ENCODE measurements at places on chromosomes 2 and 18.

DNA sequence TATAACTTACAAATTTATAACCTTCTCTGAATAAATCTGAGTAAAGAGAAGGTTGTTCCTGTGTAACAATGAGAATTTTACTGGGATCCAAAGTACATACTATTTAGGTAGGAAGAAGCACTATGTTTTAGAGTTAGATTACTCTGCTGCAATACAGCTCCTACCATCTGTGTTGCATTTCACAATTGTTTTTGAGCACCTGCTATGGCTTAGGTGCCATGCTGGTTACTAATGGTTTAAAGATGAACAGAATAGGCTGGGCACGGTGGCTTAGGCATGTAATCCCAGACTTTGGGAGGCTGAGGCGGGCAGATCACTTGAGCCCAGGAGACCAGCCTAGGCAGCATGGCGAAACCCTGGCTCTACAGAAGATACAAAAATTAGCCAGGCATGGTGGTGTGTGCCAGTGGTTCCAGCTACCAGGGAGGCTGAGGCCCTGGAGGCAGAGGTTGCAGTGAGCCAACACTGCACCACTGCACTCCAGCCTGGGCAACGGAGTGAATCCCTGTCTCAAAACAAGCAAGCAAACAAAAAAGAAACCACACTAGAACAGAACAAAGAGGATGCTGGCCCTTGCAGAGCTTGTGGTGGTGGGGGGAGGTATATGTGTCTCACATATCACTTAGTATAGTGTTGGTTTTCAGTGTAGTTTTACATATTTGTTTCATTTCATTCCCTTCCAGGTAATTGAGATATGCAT, 56.7 kb downstream of the SPTBN1 start:
- no peak for DNase-seq

DNA sequence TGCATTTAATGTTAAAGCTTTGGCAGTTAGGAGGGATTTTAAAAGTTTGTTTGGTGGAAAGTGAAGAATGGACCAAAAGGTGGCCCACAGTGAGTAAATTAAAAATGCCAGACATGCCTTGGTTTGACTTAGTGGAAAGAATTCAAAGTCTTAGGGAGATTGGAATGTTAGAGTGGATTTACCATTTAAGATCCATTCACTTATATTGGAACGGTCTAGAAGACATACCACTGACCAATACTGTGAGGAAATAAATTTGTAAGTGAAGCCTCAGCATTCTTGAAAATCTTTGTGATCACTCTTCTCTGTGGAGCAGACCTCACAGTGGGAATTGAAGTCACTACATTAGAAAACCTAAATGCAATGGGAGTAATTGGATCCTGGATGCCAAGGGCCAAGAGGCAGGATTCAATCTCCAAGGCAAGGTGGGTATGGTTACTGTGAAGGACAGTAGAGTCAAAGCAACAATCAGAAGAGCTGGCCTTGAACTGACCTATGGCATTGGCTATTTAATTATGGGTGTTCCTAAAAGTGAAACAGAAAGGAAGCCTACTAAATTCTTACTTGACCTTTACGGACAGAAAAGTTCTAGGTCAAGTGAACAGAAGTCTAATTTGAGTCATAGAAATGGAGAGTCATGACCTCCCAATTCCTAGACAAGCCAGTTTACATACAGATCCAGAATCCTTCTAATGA, 40.2 kb upstream of the VRK2 start:
- no peak for DNase-seq

- no peak for DNase-seq
Observed at GRCh38 chr2:239462671-239463506, 62.1 kb upstream of the HDAC4 start.

- DNase-seq = no peak
Observed at GRCh38 chr2:112314856-112315255, 39.5 kb downstream of the ZC3H6 start.

- no peak for DNase-seq
Observed at GRCh38 chr18:13376298-13376840, 157.8 kb downstream of the LDLRAD4 start.

DNA sequence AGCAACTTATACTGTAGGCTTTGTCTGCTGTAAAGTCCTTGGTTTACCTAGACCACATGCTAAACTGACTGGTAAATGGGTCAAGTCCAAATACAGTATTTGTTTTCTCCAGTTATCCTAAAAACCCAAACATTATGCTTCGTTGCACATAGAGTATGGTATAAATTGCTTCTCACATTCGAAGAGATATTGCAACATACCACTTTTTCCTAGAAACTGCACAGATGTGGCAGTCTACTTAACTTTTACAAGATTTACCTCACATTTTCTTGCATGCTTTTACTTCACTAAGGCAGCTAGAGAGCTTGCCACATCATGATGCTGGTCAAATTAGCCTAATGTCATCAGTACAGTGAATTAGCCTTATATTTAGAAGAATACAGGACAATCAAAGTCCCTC, 66.0 kb upstream of the SCN7A start:
- no peak for DNase-seq

DNA sequence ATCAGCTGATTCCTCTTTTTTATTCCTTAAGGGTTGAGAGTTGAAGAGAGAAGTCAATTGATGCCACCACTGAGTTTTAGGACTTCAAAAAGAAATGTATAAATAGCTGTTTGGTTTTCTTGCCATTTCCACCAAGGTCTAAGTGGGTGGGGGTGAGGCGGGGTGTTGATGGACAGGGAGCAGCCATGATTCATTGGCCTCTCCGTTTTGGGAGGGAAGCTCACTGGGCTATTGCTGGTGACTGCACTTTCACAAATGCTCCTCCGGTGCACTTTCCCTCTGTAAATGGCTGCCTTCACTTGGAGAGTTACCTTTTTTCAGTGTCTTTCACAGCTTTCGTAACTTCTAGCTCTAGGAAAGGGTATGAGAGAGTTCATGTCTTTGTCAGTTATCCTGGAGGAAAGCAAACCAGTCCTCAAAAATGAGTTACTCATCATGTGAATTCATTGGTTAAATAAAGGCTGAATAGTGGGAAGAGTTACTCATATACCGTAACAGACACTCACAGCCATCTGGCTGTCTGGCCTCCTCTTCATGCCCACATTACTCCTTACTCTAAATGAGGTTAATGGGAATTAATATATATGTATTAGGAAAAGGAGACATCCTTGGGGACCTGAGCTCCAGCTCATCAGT, 17.4 kb upstream of the CTAGE1 start:
- DNase-seq = no peak

DNA sequence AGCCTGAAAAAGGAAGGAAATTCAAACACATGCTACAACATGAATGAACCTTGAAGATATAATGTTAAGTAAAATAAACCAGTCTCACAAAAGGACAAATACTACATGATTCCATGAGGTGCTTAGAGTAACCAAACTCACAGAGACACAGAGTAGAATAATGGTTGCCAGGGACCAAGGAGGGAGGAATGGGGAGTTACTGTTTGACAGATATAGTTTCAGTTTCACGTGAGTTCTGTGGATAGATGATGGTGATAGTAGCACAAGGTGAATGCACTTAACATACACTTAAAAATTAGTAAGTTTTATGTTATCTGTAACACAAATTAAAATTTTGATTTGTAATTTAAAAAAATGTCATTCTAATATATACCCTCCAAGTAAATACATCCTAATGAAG, 106.9 kb upstream of the ACVR1C start:
- DNase-seq = no peak

GRCh38 chr2:185291035-185291647, 447.5 kb upstream of the FSIP2 start:
- DNase-seq = peak; percentile 2

GRCh38 chr2:96181529-96181928, 27.1 kb downstream of the STARD7 start:
- DNase-seq = no peak

DNA sequence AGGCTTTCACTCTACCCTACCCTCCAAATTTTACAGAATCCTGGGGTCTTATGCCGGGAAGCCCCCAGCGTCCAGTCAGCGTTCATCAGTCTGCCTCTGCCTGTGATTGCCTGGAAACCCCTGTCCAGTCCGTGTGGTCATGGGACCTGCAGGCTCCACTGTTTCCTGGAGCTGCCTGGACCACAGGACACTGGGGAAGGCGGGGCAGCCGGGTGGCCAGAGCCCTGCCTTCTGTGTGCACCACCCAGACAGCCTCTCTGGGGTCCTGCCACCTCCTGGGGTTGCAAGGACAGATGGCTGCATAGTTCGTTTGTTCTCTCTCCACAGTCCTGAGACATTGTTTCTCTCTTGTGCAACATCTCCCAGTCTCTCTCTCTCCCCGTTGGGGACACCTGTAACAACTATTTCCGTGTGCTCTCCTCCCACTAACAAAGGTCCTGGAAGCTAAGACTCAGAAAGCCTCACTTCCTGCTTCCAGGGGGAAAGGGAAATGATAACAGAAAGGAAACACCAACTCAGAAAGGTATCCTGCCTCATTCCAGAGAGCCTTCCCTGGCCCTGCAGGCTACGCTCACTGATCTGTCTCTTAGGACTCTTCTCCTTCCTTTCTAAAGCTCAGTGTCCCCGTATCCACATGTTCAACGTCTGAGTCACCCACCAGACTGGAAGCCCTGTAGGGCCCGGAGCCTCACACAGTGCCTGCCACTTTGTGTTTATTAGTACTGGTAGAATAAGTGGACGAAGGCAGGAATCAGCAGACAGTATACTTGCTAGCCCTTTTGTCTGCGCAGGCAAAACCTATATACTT, 192.8 kb upstream of the RAB12 start:
- DNase-seq = no peak

DNA sequence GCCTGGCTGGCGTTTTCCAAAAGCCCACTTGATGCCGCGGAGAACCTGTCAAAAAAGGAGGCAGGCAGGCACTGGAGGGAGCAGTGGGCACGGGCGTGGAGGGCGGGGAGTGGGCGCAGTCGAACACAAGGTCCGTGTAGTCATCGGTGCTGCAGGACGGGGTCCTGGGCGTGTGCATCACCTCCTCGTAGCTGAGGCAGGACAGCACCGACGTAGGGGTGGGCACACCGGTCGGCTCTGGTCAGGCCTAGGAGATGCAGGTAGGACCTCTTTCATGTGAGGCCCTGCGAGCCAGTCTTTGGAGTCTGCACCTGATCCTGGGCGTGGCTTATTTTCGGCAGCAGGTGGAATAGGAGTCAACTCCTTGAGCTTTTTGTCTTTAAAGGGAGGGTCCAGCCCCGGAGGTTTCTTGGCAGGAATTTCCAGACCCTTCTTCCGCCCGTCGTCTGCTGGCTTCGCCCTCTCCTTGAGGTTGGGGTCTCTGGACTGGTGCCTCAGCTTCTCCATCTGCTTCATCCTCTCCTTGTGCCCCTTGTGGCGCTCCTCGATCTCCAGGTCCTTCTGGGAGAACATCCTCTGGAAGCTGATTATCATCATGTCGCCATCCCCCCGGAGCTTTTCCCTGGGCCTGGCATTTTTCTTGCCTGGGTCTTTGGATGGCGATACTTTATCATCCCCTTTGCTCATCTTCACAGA, 892.5 kb upstream of the LRRTM1 start:
- DNase-seq = no peak

- DNase-seq = no peak
Observed at GRCh38 chr2:180033993-180034894, 27.1 kb upstream of the CWC22 start.

GRCh38 chr18:3710712-3711301, 260.8 kb downstream of the TGIF1 start:
- no peak for DNase-seq

- no peak for DNase-seq
Observed at GRCh38 chr18:35804377-35804776, 168.1 kb upstream of the RMP24 start.

DNA sequence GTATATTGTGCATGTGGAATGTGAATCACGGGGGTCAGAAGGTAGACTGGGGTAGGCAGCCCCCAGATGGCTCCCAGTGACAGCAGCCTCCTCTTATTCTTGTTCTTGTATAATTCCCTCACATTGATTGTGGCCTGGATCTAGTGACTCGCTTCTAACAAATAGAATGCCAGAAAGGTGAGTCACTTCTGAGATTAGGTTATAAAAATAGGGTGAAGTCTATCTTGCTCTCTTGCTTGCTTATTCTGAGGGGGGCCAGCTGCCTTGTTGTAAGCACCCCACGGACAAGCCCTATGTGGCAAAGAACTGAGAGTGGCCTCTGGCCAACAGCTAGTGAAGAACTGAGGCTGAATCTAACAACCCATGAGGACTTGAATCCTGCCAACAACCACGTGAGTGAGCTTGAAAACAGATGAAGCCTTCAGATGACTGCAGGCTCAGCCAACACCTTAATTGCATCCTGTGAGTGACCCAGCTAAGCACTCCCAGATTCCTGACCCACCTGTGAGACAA, 15.6 kb upstream of the RMND5A start:
- no peak for DNase-seq

GRCh38 chr18:59996370-59996966, 96.7 kb downstream of the PMAIP1 start:
- DNase-seq = no peak

- DNase-seq = no peak
Observed at GRCh38 chr2:122795763-122796162, 1040.3 kb downstream of the TSN start.

DNA sequence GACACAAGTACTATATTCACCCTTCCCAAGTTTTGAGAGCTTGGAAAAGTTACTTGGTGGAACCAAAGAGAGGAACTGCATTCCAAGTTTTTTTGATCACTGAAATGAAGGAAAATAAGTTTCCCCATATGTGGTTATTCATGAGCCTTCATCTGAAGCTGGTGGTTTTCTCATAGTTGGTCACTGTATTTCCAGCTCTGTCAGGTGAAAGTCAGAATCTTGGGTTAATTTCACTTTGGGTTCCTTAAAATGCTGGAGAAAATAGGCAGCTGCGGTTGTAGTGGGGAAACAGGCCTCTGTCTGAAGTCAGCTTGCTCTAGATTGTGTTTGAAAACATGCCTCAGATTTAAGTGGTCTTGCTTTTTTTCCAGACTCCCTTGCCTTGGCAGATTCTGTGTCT, 200.5 kb downstream of the HRH4 start:
- no peak for DNase-seq
